Erythroblast (primary cell): ENCODE measurements at places on chromosomes 16 and 17.

DNA sequence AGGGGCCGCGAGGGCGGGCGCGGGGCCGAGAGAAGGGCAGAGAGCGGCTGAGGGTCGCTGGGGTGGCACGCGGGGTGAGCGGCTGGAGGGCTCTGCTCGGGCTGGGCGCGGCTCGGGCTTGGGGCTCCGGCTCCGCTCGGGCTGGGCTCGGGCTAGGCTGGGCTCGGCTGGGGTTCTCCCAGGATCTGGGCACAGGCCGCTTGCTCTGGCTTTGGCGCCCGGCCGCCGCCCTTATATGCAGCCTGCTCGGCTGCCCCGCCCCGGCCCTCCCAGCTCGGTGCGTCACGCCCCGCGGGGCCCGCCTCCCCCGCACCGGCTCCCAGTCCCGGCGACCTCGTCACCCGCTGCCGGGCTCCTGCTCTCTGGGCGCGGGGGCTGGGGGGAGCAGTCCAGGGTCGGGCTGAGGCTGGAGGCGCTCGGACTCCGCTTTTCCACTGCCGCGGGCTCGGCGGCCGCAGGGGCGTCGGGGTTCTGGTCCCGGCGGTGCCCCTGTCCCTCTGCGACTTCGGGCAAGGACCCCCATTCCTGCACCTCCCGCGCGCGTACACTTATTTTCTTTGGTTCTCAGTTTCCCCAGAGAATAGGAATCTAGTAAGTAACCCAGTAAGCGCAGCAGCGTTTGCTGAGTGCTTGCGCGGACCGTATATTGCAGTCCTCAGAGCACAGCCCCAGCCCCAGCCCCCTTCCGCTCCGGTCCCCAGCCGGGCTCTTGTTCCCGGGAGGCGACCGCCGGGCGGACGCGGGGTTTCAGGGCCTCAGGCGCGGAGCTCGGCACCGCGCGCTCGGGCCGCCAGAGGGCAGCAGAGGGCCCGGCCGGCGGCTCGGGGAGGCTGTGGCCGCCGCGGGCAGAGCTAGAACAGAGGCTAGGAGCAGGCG, at the start of gene RASD1:
TSS of gene RASD1 (minus strand) at position 207 of the 876 bp plus-strand sequence. CDS start 214 bp downstream, outside the sequence.
- peak; percentile 93 for DNase-seq

GRCh38 chr17:79888811-79889634, 49.8 kb upstream of the CBX4 start:
- DNase-seq = no peak

- DNase-seq = no peak
Observed at GRCh38 chr16:146646-147045, 5.8 kb upstream of the HBZ start.

DNA sequence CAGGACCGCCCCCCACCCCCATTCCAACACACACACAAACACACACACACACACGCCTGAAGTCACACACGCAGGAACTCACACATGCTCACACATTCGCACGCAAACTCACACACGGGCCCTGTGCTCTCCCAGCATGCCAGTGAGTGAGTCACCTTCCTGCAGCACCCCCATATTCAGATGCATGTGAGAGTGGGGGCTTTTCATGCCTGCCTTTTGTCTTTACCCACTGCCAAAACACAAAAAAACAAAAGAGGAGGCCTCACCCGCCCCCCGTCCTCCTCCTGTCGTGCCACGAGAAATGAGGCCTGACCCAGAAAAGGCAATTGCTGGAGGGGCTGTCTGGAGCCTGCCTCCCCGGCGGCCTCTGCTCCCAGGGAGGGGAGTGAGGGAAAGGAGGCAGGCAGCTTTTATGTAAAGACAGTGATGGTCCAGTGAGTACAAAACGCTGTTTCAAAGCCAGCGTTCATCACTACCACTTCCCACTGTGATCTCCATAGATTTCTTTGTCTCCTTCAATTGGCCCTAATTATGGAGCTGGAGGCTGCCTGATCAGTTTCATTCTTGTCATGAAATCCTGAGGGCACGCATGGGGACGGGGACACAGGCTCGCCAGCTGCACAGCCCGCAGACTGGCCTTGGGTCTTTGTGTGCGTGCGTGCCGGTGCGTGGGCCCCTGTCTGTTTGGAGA, 29.5 kb upstream of the GSE1 start:
- no peak for DNase-seq

- no peak for DNase-seq
Observed at GRCh38 chr17:27342059-27342458, 48.1 kb downstream of the WSB1 start.

GRCh38 chr16:32116080-32116479, 137.0 kb upstream of the TP53TG3D start:
- DNase-seq = no peak

- DNase-seq = no peak
Observed at GRCh38 chr16:2350500-2350899, 10.0 kb upstream of the ABCA3 start.

DNA sequence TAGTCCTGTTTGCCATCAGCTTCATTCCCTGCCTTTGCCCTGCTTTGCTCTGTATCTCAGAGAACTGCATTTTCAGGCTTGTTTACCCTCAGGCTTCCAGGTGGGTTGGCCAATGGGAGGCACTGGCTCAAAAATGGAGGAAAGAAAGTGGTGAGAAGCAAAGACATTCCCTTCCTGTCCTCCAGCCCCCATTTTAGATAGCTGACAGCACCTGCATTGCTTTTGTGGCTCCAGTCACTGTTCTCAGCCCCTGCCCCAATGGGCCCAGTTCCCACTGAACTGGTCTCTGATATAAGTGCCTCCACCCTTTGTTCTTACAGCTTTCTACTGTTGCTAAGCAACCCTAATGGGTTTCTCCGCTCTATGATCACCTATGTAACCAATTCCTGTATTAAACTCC, 19.4 kb upstream of the SDK2 start:
- DNase-seq = no peak
